IPS DF 6.9 (cell line): ENCODE measurements at places on chromosomes 12 and 14.

- DNase-seq: no peak
These were observed 144.2 kb upstream of the C14orf180 start for GRCh38 chr14:104435147-104436046.

DNA sequence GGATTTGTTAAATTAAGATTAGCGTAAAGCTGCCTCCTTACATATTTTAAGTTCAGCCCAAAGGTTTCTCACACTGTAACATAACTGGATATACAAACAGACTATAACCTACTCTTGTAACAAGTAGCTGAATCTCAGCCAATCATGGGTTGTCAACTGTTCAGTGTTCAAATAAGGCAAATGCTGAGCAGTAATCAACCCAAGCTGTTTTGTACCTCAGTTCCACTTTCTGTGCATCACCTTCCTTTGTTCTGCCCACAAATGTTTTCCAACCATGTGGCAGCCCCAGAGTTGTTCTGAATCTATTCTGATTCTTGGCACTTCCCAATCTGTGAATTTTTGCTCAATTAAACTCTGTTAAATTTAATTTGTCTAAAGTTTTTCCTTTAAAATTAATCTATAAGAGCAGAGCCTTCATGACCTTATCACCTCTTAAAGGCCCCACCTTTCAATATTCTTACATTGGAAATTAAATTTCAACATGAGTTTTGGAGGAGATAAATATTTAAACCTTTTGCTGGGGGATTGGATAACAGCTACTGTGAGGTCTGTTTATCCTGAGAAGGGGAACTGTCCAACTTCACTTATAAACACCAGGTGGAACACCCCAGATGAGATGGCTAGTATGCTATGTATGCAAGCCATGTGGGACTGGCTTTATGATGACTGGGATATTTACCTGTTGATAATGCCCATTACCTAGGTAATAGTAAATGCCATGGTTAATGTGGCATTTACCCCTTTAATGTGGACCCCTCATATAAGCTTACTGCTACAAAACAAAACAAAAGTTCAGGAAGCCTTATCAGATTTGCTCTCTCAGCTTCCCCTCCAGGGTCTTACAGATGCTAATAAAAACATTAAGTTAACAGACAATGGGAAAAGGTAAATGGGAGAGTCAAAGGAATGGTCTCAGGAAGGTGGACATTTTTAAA lies 42.2 kb upstream of the ARID2 start:
- no peak for DNase-seq

GRCh38 chr14:39447175-39447661 lies 15.0 kb upstream of the FBXO33 start:
- DNase-seq: no peak

GRCh38 chr12:58728397-58728796 lies 191.9 kb downstream of the LRIG3 start:
- no peak for DNase-seq

GRCh38 chr12:11568762-11569478 lies 80.6 kb upstream of the ETV6 start:
- no peak for DNase-seq
